ENCODE measurements at places on chromosomes 6 and 20.
A peak's percentile ranks its signal among the peaks of the same experiment; 100 is the strongest.

GRCh38 chr6:15065261-15065989 is 180.4 kb upstream of the JARID2 start:
- DNase-seq, result no peak

DNA sequence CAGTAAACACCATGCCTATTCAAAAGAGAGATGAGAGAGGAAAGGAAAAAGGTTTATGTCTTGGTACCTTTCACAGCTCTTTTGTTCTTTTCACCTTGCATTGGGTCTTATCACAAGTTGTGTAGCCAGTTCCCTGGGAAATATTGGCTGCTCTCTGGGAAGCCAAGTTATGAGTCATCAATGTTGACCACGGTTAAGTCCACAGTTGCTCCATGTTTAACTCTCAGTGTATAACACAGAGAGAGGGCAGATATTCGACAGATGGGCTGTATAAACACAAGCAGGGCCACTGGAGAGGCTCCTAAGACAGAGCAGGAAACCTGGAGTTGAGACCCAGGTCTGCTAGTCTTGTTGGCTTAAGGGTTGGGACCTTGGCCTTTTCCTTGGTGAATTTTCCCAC is 718.6 kb downstream of the QKI start:
- DNase-seq, result peak; percentile 6

DNA sequence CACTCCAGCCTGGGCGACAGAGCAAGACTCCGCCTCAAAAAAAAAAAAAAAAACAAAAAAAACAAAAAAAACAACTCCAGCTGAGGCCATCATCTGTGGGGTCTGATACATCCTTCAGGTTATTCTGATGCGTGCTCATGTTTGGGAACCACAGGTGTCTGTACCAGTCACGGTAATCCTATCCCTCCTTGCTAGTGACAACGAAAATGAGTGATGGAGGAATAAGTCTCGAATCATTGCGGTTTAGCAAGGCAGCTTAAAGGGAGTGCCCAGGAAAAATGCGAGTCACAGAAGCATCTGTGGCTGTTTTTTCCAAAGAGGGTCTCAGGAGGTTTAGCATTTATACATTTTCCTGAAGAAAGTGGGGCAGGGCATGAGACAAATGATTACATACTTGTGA is 48.8 kb downstream of the MCUR1 start:
- DNase-seq, result no peak

DNA sequence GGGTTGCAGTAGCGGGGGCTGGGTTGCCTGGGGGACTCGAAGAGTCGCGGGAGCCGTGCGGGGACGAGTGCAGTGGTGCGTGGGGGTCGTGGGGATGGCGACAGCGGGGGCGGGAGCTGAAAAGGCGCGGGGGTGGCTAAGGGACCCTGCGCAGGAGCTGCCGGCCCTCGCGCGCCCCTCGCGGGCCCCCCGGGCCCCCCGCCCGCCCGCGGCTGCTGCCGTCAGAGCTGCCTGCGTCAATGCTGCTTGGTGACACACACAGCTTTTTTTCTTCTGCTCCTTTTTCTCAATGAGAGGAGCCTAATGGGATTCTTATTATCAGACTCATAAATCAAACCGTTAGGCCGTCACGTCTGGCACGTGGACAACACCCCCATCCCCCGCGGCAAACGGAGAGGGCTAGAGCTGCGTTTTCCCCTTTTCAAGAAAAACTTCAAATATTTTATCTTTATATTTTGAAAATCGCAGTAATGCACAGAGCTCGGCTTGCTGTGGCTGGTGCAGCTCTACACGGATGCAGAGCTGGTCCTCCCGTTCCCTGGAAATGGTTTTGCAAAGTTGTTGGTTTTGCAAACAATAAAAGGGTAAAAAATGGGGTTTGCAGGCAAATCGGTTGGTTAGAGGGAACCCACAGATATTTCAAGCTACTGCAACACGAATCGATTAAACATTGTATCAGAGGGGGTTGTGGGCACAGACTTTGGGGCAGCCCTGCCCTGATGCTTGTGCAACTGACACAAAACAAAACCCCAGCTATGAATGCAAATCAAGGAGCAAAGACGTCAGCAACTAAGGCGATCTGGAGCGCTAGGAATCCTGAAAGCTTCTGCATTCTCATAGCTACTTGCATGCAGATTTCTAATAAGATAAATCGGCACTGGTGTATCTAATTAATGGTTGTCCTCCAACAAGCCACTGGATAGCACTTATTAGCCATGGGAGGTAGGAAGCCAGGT is 161.4 kb downstream of the TBXT start:
- peak; percentile 91 for DNase-seq

DNA sequence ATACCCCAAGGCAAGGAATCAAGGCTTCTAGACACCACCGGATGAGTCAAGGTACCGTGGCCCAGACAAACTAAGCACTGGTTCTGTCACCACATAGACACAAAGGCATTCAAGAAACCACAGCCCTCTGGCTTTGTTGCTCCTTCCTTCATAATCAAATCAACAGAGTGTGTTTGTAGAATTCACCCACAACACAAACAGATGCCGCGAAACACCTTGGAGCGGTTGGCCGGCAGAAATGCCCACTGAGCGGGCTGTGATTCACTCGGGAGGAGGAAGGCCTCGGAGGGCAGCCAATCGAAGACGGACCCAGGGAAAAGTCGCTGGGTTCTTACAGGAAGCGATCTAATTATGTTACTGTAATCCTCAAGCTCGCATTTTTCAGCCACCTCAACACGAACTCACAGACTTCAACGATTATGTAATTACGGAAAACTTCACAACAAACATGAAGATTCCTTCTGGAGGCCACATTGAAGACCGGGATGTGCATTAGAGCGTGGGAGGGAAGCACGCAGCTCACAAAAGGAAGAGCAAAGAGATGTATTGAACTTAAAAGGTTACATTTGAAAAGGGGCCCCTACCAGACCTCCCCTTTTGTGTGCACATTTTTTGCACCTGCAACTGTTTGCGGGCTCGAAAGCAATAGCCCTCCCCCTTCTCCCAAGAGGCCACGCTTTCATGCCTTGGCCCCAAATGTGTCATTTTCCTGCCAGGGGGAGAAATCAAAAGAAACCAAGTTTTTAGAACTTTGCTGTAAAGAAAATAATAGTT is 184.7 kb upstream of the PREP start:
- no peak for DNase-seq

DNA sequence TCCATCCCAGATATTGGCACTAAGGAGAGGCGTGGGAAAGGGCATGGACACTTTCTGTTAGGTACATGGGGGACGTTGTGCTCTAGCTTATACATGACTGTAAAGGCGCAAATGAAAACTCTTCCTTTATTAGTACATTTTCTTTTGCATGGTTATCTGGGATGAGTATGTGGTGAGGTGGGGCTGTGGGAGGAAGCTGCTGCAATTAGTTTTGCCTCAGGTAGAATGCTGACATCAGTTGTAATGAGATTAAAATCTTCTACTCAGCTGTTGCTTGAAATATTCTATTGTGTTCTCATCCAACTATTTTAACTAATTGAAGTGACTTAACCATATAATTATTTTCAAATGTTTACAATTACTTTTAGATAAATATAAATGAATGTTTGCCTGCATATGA is 218.3 kb upstream of the FLRT3 start:
- no peak for DNase-seq

- DNase-seq, result peak; percentile 55
These were observed 117.0 kb upstream of the PRL start for GRCh38 chr6:22413681-22414311.

DNA sequence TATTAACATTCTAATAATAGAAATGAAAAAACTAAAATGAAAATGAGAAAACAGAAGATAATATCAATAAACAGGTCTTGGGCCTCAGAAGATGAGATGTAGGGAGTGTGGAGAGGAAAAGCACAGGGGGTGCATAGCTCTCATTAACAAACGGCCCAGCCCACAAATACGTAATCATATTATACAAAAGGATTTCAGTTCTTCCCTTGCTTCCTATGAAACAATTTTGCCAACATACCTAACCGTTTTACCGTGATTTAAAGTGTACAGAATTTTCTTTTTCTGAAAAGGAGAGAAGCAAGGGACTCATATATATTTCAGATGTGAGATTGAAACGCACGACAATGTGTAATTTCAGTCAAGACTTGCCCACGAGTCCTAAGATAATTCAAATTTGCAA is 136.0 kb downstream of the HFE start:
- DNase-seq, result peak; percentile 23

DNA sequence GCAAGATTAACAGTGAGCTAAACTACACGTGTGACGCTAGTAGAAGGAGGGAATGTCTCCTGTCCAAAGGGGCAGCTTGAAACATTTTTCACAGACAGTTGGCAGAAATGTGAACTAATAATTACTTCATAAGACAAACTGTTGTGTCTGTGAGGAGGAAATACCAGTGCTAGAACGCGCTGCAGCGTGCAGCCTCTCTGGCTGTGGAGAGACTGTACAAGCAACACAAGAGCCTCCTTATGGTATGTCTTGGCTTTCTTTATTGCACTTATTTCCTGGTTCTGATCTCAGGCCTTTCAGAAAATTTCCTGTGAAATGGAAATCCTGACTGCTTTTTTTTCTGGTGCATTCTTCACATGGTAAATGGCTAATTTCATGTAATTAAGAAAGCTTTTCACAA is 25.3 kb upstream of the TIAM2 start:
- peak; percentile 46 for DNase-seq

- peak; percentile 34 for DNase-seq
These were observed 79.2 kb downstream of the GCLC start for GRCh38 chr6:53465732-53466131.

DNA sequence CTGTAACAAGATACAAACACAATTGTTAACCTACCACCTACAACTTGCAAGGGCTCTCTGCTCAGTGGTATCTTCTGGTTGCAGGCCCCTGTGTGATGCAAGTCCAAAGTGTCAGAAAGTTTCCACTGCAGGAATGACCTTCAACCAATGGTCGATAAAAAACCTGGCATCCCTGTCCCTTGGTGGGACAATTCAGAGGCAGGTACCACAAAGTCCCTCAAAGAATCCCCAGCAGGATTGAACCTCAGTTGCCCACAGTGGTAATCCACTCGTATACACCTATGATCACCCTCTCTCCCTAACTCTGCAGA is 15.9 kb downstream of the GLO1 start:
- DNase-seq, result no peak

- no peak for DNase-seq
These were observed 177.7 kb upstream of the SNX9 start for GRCh38 chr6:157645201-157645795.

DNA sequence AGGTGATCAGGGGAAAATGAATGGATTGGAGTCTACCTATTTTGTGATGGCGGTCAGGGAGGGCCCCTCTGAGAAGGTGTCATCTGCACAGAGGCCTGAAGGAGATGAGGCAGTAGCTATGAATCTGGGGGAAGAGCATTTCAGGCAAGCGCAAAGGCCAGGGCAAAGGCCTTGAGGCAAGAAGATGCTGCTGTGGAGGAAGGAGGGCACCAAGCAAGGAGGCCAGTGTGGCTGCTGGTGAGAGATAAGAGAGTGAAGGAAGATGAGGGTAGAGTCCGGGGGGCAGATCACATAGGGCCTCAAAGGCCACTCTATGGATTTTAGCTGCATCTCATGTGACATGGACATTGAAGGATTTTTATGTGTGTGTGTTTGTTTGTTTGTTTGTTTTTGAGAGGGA is 20.6 kb upstream of the CSNK2A1 start:
- DNase-seq, result no peak

- peak; percentile 81 for DNase-seq
These were observed 54.7 kb downstream of the TRAM2 start for GRCh38 chr6:52522151-52522626.

GRCh38 chr20:22579711-22580697 is 4.4 kb downstream of the FOXA2 start:
- no peak for DNase-seq

Measured in fibroblast of pulmonary artery (primary cell).